ENCODE measurements at places on chromosomes 11 and 22.

GRCh38 chr22:37353839-37354238 is 71.5 kb downstream of the CYTH4 start:
- no peak for DNase-seq

GRCh38 chr11:409600-410483 is 5.0 kb downstream of the SIGIRR start:
- no peak for DNase-seq

DNA sequence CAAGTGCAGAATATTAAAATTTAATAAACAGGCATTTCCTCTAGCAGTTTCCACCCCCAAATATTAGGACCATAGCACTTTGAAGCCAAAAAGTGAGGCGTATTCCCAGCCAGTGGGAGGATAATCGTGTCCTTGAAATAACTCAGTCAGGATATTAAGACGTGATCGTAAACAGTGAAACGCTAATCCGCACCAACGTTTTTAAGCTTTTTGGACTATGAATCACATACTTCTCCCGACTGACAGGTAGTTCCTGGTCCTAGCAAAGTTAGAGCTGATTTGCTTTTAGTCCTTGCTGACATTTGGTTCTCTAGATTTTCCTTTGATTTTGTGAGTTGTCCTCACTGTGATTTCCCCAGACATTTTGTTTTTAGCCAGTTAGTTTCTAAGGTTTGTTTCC is 197.1 kb upstream of the ARHGAP20 start:
- DNase-seq: no peak

DNA sequence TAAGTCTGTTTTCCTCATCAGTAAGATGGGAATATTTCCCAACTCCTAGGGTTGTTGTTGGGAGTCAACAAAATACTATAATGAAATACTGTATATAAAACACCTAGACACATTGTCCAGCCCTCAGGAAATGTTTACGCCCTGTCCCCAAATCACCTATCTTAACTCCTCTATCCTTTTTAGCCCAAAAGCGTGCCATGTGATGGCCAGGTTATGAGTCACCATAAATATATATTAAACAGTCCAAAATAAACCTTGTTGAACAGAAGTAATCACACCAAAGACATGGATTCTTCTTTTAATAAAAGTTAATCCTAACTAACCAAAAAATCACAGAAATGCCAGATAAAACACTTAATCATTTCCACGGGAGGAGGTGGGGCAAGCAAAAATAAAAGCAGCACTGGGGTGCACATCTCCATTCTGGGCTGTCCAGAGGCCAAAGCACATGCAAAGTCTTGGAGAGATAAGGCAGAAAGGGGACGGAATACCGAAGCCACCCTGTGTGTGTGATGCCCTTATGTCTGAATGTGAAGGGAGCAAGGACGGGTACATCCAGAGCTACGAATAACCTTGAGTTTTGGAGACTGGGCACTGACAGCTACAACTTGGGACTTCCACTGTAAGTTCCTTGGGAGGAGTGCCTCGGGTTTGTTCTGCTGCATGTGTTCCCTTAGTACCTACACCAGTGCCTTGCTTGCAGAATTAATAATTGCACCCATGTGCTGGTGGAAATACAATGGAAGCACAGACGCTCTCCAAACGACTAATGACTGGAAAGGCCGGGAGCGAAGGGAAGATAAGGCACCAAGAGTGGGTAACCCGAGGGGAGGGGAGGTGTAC is 1.1 kb downstream of the OSBP start:
- no peak for DNase-seq

DNA sequence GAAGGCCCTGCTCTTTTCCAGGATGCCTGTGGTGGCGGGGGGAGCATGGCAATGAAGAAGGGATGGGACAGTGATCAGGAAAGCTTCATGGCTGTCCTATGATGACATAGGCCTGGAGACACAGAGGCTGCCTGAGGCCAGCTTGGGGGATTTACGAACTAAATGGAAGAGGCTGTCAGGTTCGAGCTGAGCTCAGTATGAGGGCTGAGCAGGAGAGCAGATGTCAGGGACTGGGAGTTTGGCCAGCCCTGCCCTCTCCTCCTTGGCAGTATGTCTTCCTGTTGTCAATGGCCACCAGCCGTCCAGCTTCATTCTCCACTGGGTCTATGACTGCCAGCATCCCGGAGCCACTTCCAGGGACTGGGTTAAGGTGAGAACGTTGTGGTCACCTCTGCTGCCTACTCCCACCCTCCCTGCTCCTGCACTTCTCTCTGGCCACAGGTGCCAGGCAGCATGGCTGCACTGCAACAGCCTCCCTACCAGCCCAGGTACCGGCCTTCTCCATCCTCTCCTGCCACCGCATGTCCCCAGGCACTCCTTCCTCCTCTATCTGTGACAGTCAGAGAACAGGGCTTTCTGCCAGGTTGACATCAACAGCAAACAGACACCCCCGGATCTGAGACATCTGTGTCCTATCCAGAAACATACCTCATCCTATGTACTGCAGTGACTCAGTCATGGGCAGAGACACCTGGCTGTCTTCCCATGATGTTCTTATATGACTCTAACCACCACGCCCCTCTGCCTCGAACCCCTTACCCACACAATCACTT is 75.1 kb downstream of the KIRREL3 start:
- DNase-seq: no peak

- DNase-seq: no peak
These were observed 50.5 kb downstream of the SMCO4 start for GRCh38 chr11:93492464-93493251.

DNA sequence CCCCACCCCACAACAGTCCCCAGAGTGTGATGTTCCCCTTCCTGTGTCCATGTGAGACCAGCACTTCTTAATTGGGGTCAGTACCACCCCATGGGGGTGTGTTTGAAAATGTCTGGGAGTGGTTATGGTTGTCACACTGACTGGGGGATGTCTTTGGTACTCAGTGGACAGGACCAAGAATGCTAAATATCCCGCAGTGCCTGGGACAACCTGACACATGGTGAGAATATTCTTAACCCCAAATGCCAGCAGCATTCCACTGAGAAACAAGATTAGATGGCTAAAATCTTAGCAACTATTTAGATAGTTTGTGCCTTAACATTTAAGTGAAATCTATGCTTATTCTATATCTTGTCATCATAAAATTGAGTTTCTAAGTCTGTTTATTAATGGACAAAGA is 177.5 kb upstream of the ZBED5 start:
- no peak for DNase-seq

GRCh38 chr22:22948651-22949571 is 61.3 kb downstream of the IGLL5 start:
- no peak for DNase-seq
